ENCODE measurements at places on chromosomes 4 and X.

DNA sequence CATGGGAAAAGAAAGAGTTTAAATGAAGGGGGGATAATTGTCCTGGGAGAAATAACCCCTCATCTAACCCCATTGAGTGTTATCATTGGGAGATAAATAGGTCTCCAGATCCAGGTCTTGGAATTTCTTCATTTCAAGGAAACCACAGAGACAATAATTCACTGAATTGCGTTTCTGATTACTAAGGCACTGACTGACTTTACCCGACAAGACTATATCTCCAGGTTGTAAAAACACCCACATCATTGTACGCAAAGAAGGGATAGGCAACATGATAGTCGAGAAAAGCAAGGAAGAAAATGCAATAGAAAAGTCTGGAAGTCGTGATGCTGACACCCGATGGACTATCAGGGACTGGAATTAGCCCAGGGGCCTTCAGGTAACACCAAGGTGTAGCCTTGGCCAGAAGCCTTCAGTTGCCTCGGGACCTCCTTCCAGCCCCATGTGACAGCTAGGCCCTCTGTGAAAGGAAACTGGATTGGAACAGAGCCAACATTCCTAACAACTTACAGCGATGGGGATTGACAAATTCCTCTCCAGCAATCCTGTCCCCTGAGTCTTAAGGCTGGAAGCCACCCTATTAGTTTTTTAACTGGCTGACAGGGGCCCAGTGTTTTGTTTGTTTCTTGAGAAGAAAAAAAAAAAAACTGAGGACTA lies 46.5 kb upstream of the RAB9B start:
- no peak for DNase-seq

DNA sequence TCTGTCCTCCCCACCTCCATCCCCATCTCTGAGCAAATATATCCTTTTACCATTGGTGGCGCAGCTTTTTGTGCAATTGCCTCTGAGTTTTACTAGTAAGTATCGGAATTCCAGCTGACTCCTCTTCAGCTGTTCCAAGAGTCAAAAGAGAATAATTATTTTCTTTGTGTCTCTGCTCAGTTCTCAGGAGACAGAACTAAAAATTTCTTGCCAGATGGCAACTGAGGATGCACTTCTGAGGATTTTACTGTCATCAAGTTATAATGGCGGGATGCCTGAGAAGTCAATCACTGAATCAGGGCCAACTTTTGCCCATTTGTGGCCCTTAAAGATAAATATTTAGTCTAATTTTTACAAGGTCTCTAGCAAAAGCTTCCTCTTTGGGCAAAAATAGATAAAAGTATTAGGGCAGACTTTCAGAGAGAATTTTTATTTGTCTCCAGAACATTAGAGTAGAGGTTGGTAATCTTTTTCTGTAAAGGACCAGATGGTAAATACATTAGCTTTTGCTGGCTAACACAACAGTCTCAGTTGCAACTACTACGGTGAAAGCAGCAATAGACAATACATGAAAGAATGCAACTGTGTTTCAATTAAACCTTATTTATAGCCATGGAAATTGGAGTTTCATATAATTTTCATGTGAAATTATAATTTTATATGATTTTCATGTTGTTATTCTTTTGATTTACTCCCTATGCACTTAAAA lies 15.6 kb upstream of the ADGRA3 start:
- no peak for DNase-seq

GRCh38 chr4:177116161-177116560 lies 193.5 kb upstream of the NEIL3 start:
- DNase-seq: no peak

- DNase-seq: no peak
Measured at GRCh38 chrX:133417364-133417763, 2.1 kb upstream of the GPC4 start.

GRCh38 chr4:61933527-61933926 lies 733.4 kb downstream of the ADGRL3 start:
- no peak for DNase-seq

- no peak for DNase-seq
Measured at GRCh38 chrX:48043056-48043455, 28.4 kb downstream of the ZNF630 start.

DNA sequence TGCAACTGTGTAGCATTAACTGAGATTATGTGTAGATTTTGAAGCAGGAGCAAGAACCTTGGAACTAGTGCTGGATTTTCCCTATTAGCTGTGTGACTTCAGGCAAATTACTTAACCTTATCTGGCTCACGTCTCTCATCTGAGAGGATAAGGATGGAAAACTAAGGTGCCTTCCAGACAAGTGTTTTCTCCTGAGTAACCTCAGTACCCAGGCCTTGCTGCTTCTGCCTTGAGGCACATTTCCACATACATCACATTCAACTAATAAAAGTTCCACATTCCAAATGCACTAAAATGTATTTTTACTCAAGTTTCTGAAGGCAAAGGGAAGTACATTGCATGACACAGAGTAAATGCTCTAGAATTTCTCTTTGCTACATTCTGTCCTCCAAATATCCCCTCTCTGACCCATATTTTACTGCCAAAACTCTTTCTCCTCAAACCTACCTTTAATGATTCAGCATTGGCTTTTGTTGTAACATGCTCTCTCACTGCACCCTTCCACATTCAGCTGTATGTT lies 195.4 kb upstream of the ADGRL3 start:
- no peak for DNase-seq

- DNase-seq: no peak
Measured at GRCh38 chr4:143618811-143619210, 81.7 kb downstream of the FREM3 start.

- DNase-seq: no peak
Measured at GRCh38 chrX:19904778-19905367, 17.5 kb upstream of the SH3KBP1 start.

DNA sequence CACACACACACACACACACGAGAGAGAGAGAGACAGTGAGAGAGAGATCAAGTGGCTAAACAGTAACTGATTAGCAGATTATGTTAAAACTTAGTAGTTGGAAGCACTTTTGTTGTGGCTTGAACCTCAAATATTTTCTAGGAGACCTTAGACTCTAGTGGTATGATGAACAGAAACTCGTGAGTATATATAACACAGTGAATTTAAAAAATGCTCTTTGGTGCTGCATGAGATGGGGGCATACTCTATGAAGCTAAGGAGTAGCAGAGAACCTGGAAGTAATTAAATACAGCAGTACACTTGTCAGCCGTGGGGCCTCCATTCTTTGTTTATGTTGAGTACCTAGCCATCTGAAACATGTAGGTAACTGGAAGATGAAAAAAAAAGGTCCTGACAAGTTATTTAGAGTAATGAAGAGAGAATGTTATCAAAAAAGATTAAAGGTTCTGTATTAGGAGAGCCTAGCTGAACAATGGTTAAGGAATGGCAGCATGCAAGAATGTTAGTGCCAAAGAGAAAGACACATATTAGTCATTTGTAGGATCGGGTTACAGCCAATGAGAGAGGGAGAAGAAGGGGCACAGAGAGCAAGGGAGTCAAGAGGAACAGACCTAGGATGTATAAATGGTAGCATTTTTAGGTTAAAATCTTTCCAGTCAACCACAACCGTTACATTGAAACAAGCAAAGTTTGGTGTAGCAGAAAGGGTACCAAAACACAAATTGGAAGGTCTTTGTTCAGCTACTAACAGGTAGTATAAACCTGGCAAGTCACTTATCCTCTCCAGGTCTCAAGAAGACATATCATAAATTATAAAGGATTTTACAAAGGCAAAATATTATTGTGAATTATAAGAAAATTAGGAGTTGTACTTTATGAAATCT lies 316.7 kb upstream of the DIPK2B start:
- no peak for DNase-seq

GRCh38 chr4:85474818-85475630 lies at the start of gene ARHGAP24:
ARHGAP24 (plus strand) TSS chr4:85475150.
- DNase-seq: no peak

DNA sequence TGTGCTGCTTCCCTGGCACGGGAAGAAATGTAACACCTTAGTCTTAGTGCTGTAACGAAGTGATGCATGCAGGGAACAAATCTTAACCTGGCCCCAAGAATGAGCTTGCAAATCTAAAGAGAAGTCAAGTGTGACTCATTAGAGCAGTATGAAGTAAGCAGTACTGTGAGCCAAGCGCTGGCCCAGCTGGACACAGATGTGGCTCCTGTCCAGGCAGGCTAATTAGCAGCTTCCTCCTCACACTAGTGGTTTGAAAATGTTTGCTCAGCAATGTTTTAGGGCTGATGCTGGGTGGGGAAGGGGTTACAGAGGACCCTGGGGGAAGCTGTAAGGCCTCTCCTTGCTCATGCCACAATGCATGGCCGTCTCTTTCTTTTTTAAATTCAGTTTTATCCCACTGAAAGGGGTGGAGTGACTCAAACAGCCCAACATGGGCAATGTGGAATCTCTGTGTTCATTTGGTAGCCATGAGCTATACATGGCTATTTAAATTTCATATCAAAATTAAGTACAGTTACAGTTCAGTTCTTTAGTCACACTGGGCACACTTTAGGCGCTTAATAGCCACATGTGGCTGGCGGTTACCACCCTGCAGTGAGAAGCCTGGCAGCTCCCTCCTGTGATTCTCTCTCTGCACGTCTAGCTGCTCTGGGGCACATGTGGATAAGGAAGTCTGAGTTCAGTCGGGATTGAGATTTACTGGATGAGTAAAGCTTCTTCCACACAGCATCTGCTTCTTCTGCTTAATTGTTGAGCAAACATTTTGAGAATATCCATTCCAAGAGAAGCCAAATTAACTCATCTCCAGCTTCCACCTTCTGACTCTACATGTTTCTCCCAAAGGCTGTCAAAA lies 48.8 kb downstream of the MAP7D2 start:
- no peak for DNase-seq

DNA sequence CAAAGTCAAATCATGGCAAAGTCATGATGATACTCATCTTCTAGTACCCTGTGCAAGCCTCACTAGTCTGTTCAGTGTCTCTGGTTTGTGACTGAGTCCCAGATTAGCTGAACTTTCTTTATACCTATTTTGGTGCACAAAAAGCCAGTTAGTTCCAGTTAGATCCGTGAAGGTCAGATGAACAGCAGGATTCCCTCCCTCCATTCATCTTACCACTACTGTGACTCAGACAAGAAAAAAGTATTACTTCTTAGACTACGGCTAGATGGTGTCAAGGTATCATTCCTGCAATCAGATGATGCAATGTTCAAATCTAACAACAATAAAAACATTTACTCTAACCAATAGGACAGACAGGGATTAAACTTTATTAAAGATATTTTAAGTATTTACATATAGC lies 30.4 kb downstream of the ARHGEF6 start:
- DNase-seq: no peak

- no peak for DNase-seq
Measured at GRCh38 chrX:48466696-48467095, 3.4 kb downstream of the SLC38A5 start.

DNA sequence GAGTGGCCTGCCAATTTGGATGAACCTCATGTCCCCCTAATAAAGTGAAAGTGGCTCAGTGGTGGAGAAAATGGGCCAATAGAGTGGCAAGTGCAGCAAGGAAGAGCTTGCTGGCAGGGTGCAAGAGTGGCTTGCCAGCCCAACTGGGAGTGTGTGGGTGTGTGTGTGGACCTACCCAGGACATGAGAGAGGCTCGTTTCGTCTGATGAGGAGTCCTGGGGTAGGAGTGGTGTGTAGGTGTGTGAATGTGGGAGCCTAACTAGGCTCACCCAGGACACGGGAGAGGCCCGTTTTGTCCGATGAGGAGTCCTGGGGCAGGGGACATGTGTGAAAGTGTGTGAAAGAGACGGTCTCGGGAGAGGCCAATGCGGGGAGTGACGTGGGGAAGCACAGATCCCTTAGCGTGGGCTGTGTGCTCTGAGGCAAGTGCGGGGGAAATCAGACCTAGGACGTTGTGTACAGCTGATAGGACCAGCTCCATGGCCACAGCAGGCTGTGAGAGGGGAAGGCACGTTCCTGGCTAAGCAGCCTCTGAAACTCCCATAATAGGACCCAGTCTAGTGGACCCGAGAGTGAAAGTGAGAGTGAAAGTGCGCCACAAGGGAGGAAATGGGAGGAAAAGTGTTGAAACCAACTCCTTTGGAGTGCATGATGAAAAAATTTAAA lies 5.3 kb downstream of the GAGE10 start:
- DNase-seq: no peak

GRCh38 chrX:100625985-100626491 lies 10.6 kb downstream of the TSPAN6 start:
- no peak for DNase-seq

DNA sequence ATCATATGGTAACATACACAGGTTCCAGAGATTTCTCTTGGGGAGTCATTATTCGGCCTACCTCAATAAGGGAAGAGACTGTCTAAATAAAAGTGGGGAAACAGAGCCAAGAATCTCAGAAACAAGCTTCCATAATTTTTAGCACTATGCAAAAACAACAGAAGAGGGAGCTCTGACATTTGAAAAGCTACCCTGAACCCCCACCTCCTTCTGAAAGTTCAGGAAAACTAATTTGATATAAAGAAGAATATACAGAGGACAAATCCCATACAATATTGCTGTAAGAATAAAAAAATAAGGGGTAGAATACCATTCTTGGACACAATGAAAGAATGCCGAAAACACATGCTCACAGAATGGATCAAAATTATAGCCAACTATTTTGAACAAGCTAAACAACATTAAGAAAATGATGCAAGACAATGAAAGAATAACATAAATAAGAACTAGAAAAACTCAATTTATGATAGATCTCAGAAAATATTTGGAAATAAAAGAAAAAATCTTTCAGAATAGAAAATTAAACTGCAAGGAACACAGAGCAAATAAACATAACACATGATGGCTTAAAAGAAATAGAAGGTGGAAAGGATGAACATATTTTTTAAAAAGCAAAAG lies 14.4 kb upstream of the ZNF41 start:
- no peak for DNase-seq

DNA sequence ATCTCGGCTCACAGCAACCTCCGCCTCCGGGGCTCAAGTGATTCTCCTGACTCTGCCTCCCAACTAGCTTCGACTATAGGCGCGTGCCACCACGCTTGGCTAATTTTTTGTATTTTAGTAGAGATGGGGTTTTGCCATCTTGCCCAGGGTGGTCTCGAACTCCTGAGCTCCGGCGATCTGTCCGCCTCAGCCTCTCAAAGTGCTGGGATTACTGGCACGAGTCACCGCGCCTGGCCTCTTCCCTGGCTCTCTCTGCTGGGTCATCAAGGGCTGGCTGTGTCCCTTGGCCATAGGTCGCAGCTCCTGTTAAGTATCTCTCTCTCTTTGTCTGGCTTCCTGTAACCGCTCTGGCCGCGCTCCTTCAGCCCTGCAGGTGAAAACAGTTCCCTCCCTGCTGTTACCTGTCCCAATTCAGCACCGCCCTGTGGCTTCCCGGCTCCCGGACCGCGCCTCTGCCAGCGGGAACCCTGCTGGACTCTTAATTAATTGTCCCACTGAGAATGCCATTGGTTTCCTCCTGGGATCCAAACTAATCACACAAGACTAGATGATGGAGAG lies 1.3 kb upstream of the RGS12 start:
- no peak for DNase-seq

- no peak for DNase-seq
Measured at GRCh38 chr4:37805091-37805490, 21.4 kb upstream of the PGM2 start.

- peak; percentile 21 for DNase-seq
Measured at GRCh38 chr4:154982187-154983047, 201.3 kb downstream of the RBM46 start.

DNA sequence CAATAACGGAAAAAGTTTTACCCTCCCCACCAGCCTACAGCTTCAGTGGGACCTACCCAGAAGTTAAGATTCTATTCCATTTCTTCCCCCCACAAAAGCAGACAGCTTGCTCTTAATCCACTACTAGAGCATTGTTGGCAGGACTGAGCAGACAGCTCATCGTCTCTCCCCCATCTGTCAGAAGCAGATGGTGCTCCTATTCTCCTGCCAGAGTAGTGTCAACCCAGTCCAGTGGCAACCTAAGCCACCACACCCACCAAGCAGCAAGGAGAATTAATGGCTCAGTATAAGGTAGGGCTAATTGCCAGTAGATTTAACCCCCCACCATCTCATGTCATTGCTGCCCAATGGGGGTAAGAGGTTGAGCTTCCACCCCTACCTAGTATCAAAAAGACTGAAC lies 62.0 kb downstream of the AWAT2 start:
- DNase-seq: no peak

Data from activated CD8-positive, alpha-beta memory T cell treated with anti-CD3 and anti-CD28 coated beads, Interleukin-2, amount 50 U/mL, for 4 hours (primary cell).